ENCODE measurements at places on chromosomes 7 and 10. TPM values are rescaled to one million over a fixed set of nuclear protein-coding genes. Genes with fewer than 3 reads are reported as not detected.

The RSU1 gene
- total RNA-seq: 84.9 TPM

The BAZ1B gene
- 56.3 TPM for total RNA-seq

The HGF gene
- 0.05 TPM for total RNA-seq

The WASHC2C gene
- 19.8 TPM for total RNA-seq

The TMEM213 gene
- not detected for total RNA-seq

The GRID2IP gene
- not detected for total RNA-seq

The TAS2R4 gene
- total RNA-seq: 0.12 TPM

The DEPP1 gene
- total RNA-seq: 2.0 TPM
